ENCODE measurements at places on chromosomes 1 and 21.

DNA sequence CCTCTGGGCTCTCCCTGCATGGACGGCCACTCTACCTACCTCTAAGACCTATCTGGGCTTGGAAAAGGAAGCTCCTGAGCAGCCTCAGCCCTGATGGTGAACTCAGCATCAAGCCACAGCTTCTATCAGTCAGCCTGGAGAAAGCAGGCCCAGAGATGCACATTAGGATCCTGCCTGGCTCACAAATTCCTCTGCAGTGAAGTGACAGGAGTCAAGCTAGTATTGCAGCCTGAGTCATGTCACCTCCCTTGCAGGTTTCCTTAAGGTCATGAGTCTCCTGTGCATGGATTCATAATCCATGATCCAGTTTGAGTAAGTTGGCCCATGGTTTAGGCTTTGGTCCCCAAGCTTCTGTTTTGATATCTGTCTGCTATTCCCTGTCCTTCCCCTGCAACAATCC lies 37.9 kb upstream of the DUSP10 start:
- DNase-seq, result no peak

GRCh38 chr1:186901631-186902030 lies 72.9 kb downstream of the PLA2G4A start:
- DNase-seq, result no peak

- DNase-seq, result no peak
Measured at GRCh38 chr21:35920436-35920835, 139.9 kb downstream of the SETD4 start.

GRCh38 chr1:215704089-215704860 lies 137.2 kb downstream of the KCTD3 start:
- DNase-seq, result no peak

DNA sequence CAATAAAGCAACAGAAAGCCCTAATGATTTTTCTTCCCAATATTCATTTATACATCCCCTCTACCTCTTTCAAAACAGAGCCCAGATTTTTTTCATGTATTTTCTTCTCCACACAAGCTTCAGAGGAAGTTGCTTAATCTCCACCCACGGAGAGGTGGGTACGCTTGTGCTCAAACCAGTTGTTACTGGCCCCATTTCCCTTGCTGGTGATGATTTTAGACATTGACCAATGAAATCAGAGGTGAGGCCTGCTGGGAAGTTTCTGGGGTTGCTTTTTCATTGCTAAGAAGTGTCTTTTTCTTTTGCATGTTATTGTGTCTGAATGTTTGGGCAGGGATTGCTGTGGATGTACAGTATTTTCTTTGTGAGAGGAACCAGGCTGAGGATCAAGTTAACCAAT lies 448.1 kb upstream of the B3GALT2 start:
- DNase-seq, result no peak

- DNase-seq, result no peak
Measured at GRCh38 chr1:74517599-74518051, 5.2 kb upstream of the LRRC53 start.

GRCh38 chr1:3126756-3127678 lies 58.0 kb downstream of the PRDM16 start:
- DNase-seq, result no peak

GRCh38 chr1:167362638-167363037 lies 142.0 kb downstream of the POU2F1 start:
- DNase-seq, result no peak

DNA sequence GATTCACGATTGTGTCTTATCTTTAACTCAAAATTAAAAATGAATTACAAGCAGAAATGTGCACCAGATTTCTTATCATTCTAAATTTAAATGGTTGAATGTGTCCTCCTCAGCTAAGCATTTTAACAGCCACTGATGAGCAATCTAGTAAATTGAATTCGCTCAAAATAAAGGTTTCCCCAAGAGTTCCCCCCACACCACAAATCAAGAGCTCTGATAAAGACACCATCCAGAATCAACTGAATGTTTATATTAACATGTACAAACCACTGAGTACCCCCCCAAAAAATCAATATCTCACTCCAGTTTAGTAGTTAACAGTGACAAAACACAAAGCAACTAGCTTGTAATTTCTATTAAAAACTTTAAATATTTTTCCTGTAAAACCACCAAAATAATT lies 1.9 kb downstream of the GPBP1L1 start:
- no peak for DNase-seq

- DNase-seq, result no peak
Measured at GRCh38 chr1:187244623-187245022, 415.9 kb downstream of the PLA2G4A start.

GRCh38 chr21:38916214-38916964 lies 110.7 kb downstream of the ETS2 start:
- DNase-seq, result no peak

GRCh38 chr1:243943671-243944428 lies 93.8 kb upstream of the AKT3 start:
- DNase-seq, result no peak

DNA sequence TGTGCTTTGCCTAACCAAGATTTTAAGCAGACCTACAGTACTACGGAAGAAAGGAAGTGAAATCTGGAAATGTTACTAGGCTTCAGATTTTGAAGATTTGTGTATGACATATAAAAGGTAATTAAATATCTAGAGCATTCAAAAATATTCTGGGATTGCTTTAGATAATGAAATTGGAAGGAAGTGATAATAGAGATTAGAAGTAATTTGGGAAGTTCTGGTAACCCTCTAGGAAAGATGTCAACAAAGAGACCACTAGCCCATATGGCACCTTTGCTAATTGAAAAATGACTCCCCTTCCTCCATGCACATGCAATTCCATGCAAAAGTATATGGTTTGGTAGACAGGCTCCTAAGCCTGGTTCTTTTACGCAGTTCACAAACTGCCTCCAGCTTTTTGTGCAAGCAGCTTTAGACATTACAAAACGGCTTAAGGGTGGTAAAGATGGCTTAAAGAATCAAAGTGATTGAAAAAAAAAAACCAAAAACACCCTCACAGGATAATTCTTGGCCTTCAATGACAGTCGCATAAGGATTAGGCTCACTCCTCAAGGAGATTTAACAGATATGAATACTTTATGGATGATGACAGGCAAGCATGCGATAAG lies 81.8 kb downstream of the LRRC7 start:
- DNase-seq, result no peak

DNA sequence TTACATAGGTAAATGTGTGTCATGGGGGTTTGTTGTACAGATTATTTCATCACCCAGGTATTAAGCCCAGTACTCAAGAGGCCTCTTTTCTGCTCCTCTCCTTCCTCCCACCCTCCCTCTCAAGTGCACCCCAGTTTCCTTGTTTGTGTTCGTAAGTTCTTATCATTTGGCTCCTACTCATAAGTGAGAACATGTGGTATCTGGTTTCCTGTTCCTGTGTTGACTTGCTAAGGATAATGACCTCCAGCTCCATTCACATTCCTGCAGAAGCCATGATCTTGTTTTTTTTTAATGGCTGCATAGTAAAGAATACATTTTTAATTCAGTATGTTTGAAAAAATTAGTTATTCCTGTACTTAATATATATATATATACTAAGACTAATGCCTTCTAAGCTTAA lies 107.7 kb downstream of the CLDN17 start:
- no peak for DNase-seq

DNA sequence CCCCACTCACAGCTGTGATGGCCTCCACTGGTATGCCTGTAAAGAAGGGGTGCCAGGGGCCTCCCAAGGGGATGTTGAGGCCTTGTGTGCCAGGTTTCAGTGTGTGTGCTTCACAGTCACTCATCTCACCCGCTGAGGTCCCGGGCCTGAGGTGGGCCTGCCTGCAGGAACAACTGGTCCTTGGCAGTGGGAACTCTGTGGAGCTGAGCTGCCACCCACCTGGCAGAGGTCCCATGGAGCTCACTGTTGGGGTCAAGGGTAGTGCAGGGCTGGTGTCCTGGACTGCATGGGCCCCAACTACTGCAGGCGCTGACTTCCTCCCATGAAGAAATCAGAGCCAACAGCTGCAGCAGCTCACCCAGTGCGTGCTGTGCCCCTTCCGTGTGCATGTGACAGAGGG lies 17.3 kb upstream of the ZNF678 start:
- no peak for DNase-seq

DNA sequence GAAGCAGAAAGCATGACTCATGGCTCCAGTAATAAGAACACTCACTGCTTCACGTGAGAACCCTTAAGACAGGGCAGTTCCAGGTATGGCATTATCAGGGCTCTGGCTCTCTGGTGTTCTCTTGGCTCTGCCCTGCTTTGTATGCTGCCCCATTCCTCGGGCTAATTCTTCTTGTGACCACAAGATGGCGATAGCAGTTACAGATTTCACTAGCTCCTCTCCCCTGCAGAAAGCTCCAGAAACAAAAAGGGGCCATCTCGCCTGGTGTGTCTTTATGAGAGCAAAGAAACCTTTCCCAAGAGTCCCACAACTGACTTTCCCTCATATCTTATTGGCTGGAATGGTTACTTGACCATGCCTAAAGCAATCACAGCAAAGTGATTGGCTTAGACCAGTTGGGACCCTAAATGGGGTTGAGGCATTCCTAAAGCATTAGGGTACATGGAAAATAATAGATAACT lies 60.1 kb downstream of the F3 start:
- peak; percentile 55 for DNase-seq

DNA sequence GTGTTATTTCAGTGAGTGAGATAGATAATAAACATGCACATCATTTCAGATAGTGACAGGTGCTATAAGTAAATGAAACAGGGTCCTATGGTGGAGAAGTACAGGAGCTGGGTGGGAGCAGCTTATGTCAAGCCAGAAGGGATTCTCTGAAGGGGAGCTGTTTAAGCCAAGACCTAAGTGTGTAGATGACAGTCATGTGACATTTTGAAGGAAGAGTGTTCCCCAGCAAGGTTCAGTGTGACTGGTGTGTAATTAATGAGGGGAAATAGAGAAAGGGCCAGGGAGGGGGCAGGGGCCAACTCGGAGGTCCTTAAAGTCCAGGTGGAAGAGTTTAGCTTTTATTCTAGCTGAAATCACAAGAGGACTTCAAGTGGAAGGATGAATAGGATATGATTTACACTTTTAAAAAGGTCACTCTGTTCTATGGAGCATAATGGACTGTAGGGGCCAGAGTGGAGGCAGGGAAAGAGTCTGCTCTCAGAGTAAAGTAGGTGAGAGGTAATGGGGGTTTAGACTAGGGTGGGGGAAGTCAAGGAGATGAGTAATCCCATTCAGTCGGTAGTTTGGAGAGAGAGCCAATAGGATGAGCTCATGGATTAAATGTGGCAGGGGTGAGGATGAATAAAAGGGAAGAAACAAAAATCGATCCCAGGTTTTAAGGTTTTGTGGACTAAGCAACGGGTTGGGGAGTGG lies 243.1 kb downstream of the CACNA1E start:
- no peak for DNase-seq

GRCh38 chr1:218945050-218945449 lies 228.6 kb upstream of the LYPLAL1 start:
- DNase-seq, result no peak

DNA sequence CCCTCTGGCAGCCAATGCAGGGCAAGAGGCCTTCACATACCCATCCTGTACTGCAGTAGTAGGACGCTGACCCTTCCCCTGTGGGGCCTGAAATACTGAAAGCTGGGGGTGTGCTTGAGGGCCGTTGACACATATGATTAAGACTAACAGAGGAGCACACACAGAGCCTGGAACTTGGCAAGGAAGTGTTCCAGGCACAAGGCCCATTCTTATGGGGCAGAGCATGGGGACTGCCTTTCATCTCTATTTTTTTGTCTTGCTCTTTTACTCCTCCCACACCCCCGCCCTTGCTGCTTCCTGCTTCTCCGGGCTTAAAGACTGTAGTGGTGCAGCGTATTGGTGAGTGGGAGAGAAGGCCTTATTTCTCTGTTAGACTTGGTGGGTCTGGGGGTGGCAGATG lies 137.4 kb downstream of the BACH1 start:
- DNase-seq, result no peak

GRCh38 chr1:93475681-93476080 lies 27.8 kb downstream of the FNBP1L start:
- no peak for DNase-seq

DNA sequence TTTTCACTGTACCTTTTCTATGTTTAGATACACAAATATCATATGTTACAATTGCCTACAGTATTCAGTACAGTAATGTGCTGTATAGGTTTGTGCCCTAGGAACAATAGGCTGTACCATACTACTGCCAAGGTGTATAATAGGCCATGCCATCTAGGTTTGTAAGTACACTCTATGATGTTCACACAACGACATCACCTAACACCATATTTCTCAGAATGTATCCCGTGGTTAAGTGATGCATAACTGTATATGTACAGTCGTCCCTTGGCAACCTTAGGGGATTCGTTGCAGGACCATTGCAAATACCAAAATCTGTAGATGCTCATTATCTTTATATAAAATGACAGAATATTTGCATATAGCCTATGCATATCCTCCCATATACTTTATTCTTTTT lies 5.8 kb upstream of the SSR2 start:
- DNase-seq, result no peak

- DNase-seq, result no peak
Measured at GRCh38 chr21:31945546-31945945, 72.7 kb downstream of the HUNK start.

DNA sequence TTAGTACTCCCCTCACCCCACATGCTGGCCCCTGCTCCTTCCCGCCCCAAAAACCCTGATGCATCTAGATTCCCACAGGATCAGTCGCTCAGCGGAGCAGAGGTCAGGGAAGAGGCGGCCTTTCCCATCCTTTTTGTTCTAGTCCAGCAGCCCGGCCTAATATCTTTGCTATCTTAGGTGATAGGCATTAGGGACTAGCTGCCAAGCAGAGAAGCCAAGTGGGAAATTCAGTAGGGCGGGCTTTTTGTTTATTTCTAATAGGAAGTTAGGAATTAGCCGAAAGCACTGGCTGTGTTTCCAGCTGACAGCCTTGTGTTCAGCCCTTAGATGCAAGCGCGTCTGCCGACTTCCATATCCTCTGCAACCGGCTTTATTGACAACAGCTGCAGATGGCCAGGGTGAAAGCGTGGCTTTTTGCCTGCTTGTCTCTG lies 59.0 kb upstream of the BCAR3 start:
- DNase-seq, result no peak

DNA sequence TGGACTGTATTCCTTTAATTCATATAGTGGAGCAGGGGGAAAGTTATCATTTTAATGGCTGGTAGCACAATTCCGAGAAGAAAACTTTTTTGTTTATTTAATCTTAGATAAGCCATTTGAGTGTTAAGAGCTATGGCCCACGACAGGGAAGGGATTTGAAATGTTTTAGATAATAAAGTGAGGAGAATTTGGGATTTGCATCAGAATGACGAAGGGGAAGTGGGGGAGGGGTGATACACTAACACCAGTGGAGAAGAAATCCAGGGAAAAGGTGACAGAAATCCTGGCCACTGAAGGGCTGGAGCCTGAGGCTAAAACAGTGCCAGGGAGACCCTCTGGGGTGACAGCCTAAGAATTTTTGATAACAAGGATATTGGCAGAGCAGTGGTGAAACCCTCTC lies 21.0 kb downstream of the LEPR start:
- DNase-seq, result no peak

- DNase-seq, result no peak
Measured at GRCh38 chr1:168348146-168348709, 67.6 kb downstream of the TBX19 start.

GRCh38 chr1:101697072-101697471 lies 299.7 kb downstream of the OLFM3 start:
- no peak for DNase-seq

Measured in GM19239 (cell line).